ENCODE measurements at places on chromosomes 2 and 18. TPM values are rescaled to one million over a fixed set of nuclear protein-coding genes. Genes with fewer than 3 reads are reported as not detected.

MOGAT1 gene
- total RNA-seq: not detected

CXXC1 gene
- total RNA-seq: 21.9 TPM

GRCh38 chr2:18194161-18194560 is 315.7 kb downstream of the KCNS3 start:
- no peak for DNase-seq

ERFE gene
- 7.7 TPM for total RNA-seq

GRCh38 chr2:188725746-188726360 is 248.3 kb upstream of the COL3A1 start:
- DNase-seq: no peak

- no peak for DNase-seq
Measured at GRCh38 chr2:96934831-96935540, 51.4 kb downstream of the FAM178B start.

DNA sequence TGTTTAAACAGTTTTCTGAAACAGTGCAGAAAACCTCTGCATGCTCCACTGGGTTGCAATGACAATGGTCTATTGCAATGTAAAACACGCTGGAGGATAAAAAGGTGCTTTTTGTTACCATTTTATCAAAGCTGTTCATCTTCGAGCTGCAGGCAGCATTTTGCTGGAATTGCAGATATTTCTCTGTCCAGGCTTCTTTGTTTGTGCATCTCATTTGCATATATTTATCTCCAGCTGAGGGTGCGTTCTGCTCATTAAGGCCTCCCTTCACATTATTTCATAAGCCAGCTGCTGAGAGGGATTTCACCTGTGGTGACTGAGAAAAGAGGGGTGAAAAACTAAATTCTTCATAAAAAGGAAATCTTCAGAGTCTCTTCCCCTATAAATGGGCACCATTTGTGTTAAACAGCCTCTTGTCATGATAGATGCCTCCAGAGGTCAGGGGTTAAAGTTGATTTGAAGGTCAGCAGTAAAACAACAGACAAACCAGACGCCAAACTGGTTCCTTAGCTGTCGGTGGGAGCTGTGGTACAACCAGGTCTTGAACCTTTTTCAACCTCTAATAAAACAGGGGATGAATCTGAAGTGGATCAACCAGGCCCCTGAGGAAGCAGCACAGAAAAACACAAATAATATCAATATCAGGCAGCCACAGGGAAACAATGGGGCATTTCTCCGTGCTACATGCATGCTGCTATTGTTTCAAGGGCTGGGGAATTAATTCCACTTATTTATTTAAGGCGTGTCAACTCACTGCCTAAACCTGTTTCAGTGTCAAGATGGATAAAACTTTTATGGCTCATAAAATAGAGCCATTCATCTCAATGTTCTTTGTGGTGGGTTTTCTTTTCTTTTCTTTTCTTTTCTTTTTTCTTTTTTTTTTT is 265.1 kb downstream of the MEIS1 start:
- no peak for DNase-seq

GLS gene
- total RNA-seq: 90.4 TPM

GRCh38 chr2:168054657-168055056 is 192.7 kb downstream of the STK39 start:
- no peak for DNase-seq

LRRC30 gene
- not detected for total RNA-seq

DNA sequence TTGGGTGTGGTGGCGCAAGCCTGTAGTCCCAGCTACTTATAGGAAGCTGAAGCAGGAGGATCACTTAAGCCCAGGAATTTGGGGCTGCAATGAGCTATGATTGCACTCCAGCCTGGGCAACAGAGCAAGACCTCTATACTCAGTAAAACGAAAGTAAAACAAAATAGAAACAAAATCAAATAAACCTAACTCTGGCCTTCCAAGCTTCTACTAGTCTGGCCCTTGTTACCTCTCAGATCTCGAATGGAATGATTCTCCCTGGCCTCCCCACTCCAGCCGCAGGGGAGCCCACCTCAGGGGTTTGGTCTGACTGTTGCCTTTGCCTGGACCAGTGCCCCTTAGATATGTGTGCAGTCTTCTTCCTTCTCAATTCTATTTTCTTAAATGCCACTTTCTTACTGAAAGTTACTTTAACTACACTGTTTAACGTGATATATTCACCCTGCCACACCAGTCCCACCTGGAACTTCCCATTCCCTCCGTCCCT is 160.0 kb upstream of the GCFC2 start:
- no peak for DNase-seq

GRCh38 chr18:60873708-60874107 is 459.5 kb upstream of the CDH20 start:
- no peak for DNase-seq

ATP8B1 gene
- total RNA-seq: 0.25 TPM

GRCh38 chr18:54149078-54149697 is 75.3 kb downstream of the MBD2 start:
- peak; percentile 63 for DNase-seq

TXNDC2 gene
- 0.17 TPM for total RNA-seq

CCDC150 gene
- 7.9 TPM for total RNA-seq

GRCh38 chr18:41266616-41267015 is 688.4 kb upstream of the PIK3C3 start:
- DNase-seq: no peak

CD8B2 gene
- total RNA-seq: not detected

IL1F10 gene
- total RNA-seq: not detected

DNA sequence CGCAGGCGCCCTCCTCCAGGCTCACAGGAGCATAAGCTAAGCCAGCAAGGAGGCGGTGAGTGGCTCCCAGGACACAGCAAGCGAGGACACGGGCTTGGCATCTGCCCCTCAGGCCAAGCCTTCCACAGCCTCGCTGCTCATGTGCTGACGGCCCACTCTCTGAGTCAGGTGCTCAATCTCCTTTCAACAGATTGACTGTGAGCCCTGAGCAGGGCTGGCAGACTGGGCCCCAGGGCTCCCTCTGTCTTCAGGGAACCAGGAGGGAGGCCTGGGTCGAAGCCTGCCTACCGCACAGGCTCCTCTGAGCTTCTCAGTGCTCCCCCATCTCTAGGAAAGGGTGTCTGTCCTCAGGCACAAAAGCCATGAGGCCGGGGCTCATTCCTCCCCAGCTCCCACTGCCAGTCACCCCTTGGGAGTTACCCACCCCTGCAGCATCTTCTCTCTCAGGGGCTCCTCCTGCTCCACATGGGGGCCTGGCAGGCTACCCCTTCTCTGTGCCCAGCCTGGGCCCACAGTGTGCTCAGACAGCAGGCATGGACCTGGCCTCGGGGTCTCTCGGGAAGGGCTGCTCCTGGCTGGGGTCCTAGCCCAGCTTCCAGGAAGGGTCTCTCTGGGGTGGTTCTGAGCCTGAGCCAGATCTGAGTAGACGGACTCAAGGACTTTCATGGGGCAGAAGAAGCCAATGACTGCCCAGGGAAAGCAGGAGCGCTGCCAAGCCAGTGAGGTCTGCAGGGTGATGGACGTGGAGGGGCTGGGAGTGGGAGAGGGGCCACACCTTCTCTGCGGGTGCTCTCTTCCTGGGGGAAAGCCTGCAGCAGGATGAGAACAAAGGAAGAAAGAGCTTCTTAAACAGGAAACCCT is 138.0 kb upstream of the GPC1 start:
- no peak for DNase-seq

- DNase-seq: no peak
Measured at GRCh38 chr18:39209173-39209572, 1643.6 kb upstream of the CELF4 start.

DNA sequence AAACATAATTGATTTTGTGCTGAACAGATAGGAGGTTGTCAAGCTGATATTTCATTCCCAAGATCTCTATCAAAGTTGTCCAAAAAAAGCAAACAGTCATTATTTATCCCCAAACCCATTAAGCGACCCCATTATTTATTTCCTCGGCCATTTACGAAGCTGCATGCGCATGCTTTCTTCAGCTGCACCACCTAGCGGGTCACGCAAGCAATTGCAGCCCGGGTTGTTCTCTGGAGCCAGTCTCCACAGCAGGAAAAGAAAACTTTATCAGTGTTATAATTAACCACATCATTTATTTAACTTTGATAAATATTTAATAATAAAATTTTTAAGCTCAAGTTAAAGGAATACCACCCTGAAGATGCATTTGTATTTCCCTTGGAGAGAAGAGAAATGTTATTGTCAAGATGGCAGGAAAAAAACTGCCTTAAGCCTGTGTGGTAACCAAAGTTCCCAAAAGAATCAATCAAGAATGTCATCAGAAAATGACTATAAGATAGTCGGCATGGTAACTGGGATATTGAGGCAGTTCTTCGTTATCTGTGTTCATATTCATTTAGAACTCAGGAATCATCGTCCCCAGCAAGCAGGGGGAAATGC is 304.7 kb downstream of the FBXO15 start:
- peak; percentile 34 for DNase-seq

DNA sequence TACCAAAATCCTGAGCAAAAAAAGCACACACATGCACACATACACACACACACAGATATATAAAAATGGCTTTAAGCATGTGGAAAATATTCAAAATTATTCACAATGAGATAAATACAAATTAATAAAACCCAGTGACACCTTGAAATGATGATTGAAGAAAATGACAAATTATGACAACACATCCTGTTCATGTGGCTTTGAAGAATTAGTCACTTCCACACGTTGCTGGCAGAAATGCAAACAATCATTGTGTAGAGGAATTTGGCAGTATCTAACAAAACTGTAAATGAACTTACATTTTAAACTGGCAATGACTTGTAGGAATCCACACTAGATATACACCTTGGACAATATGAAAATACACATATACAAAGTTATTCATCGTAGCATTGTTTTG is 95.8 kb upstream of the RGPD4 start:
- DNase-seq: peak; percentile 67

DNA sequence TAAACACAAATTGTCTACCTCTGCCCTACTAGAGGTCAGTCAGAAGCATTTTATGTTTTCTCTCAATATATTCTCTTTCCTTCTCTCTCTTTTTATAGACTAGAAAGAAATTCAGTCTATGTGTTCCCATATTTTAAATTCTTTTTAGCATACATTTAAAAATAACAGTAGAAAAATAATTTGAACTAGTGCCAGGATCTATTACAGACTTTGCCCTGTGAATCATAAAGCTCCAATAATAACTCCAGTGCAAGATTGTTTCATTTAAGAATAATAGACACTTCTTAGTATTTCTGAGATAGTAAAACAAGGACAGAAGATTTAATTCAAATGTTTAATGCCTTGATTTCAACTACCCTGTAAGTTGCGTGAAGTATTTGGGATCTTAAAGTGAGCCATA is 60.1 kb downstream of the ITGB6 start:
- DNase-seq: no peak
